ENCODE measurements at places on chromosomes 7 and 10.

DNA sequence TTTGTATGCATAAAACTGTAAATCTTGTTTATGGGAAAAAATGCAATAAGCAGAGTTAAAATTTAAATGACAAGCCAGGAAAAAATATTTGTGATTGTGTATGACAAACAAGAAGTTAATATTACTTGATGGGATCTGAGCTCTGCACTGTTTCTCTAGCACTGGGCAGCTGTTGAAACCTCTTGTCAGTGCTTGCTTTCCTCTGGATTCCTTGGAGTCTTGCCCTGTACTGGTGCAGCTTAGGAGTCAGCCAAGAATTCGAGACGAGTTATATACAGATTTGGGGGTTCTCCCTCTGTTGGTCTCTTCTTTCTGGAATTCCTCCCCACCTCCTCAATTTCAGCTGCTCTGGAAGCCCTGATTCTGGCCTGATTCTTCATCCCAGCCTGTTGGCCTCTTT, 24.3 kb upstream of the OPN4 start:
- DNase-seq: no peak

DNA sequence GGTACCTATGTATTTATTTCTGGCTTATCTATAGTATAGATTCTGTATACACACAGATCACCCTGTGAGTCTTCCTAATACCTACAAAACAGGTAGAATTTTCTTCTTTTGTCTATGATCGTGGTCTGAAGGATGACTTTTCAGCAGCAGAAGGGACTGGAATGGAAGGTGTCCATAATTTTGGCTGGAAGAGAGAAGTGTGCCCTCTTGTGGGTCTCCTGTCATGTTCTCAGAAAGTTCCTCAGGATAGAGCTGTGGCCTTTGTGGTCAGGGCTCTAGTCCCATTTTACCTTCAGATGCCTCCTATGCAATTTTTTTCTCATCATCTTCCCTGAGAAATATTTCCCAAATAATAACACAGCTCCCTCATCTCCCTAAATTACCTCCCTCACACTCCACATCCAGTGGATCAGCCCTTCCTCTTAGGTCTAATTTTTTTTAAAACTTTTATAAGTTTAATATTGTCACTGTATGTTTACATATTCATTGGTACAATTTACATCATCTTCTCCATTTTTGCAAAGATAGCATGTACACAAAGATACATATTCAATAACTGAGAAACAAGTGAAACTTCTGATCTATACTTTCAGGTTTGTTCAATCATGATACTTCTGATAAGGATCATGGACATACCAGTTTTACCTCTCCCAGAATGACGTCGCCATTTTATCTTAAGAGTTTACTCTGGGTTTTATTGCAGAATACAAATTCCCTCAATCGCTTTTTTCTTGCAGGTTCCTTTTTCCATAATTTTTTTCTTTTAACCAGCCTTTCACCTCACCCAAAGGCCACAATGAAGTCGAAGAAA, 112.7 kb downstream of the REEP3 start:
- peak; percentile 74 for DNase-seq

DNA sequence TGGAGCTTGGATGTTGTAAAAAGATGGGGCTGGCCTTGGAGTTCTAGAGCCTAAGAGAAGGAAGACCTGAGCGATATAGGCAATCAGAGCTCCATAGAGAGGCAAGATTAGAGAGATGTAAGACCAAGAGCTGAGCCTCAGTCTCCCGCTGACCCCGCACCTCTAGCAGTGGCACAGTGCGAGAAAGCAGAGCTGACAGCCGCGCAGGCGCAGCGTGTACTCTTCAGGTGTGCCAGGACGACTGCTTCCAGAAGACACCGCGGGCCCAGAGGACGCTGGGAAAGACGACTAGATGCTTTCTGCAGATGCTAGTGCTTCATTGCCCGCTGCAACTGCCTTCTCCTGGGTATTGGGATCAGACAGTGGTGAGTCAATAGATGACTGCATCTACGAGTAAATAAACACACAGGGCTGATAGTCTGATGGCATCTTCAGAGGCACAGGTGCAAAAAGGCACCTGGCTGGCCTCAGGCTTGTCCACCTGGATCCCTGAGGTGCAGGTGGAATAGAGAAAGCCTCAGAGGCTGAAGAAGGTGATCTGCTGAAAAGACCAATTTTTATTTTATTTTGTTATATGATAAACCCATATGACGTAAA, 38.1 kb upstream of the CCDC6 start:
- no peak for DNase-seq

GRCh38 chr10:78862328-78862640, 206.5 kb upstream of the ZMIZ1 start:
- no peak for DNase-seq

GRCh38 chr7:134632937-134633540, 13.6 kb upstream of the BPGM start:
- peak; percentile 66 for DNase-seq

DNA sequence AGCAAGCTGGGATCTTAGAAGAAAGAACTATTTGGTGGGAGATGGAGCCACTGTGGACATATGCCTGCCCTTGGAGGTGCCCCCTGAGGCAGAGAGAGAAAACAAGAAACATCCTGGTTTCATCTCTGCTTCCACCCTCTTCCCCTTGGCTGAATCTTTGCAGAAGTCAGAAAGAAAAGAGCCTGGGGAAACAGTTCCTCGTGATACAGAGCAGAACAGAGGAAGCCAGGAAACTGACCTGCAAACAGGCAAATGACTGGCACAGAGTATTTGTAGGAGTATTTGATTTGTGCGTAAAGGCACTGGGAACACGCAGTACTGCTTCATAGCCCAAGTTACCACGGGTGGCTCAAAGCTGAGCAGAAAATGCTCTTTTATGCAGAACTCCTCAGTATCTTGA, 7.0 kb upstream of the KEL start:
- no peak for DNase-seq

GRCh38 chr7:153521370-153521769, 530.8 kb upstream of the DPP6 start:
- DNase-seq: no peak

GRCh38 chr10:129728905-129729795, 234.9 kb downstream of the EBF3 start:
- DNase-seq: no peak

- peak; percentile 70 for DNase-seq
These were observed 104.5 kb upstream of the PCLO start for GRCh38 chr7:83267141-83267631.

- DNase-seq: no peak
These were observed 134.7 kb upstream of the FAM20C start for GRCh38 chr7:57482-58255.

DNA sequence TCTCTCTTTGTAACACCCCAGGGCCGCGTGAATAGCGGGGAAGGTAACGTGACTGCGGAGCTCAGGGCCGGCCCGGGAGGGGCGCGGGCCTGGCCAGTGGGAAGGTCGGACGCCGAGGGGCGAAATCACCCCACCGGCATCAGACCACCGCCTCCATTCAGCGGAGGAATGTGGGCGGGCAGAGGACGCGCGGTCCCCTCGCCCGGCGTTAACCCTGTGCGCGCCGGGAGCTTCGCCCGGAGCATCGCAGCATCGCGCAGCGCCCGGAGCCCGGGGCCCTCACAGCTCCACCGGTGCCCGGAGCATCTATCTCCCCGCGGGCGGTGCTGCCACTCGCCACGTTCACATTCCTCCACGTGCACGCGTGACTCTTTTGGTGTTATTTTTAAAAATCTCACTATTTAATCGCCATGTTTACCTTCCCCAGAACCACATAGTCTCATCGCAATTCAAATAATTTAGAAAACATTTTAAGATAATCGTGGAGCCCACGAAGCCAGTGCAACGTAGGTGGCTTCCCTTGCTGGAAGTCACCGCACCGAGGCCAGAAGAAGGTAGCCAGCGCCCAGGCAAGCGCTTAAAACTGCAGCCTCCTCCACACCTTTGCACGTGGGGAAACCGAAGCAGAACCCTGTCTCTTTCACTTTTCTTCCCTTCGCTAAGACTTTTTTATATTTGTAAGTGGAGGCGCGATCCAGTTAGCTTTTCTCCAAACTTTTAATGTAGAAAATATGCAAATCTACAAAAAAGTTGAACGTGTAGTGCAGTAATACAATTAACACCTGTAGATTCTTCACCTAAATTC, 21.8 kb downstream of the FGFBP3 start:
- peak; percentile 96 for DNase-seq

- no peak for DNase-seq
These were observed 34.2 kb upstream of the EPC1 start for GRCh38 chr10:32381165-32381564.

GRCh38 chr10:110170142-110170971, 37.0 kb upstream of the MXI1 start:
- DNase-seq: peak; percentile 58

DNA sequence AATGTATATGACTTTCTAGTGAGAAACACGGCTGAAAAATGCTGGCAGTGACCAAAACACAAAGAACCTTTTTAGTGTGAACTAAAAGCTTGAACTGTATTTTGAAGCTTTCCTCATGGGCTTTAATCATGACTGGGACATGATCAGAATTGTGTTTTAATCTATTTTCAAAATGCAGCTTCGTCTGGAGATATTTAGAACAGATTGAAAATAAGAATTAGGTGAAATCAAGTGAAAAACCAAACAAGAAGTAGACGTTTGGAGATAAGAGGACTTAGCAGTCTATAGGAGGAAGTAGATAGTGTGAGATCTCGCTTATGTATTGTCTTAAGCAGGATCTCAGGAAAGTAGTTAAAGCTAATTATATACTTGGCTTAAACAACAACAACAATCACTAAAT, 865.4 kb upstream of the MBL2 start:
- peak; percentile 67 for DNase-seq

- peak; percentile 54 for DNase-seq
These were observed 796 bp downstream of the CDK14 start for GRCh38 chr7:90596671-90597562.

GRCh38 chr10:110764793-110765512, 106.8 kb upstream of the PDCD4 start:
- DNase-seq: no peak

GRCh38 chr10:95434583-95434982, 126.6 kb downstream of the SORBS1 start:
- no peak for DNase-seq

Measured in mesendoderm (in vitro differentiated cells).